ENCODE measurements at places on chromosomes 12 and 14. TPM values are rescaled to one million over a fixed set of nuclear protein-coding genes. Genes with fewer than 3 reads are reported as not detected.
A peak's percentile ranks its signal among the peaks of the same experiment; 100 is the strongest.

KCNH3 gene
- total RNA-seq = not detected

DNA sequence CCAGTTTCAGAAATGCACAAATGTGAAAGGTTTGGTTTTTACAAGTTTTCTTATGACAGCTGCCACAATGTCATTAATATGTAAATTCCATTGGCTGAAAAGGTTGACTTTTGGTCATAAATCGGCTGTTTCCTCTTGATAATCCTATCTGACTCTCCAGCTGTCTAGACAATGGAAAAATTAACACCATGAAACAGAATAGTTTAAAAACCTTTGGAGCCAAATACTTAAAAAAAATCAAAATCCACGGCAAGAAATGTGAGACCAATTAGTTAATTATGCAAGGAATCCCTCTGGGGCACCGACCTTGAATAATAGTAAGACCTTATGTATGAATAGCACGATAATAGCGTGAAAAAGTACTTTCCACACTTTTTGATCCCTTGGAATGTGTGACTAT, 138.0 kb downstream of the ZNF664 start:
- no peak for DNase-seq

DNA sequence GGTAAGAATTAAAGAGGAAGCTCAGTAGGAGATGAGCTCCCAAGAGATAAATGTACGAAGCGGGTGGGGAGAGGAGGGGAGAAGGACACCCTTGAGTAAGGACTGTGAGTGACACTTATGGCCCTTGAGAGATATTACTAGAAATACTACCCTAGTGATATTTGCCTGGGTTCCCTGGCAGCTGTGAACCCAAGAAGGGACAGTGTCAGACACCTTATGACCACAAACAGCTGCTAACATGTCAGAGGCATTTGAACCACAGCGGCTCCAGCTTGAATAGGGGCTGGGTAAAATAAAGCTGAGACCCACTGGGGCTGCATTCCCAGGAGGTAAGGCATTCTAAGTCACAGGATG, 19.6 kb upstream of the SLC6A12 start:
- no peak for DNase-seq

- DNase-seq = peak; percentile 47
Measured at GRCh38 chr12:80412343-80412953, 31.6 kb upstream of the PTPRQ start.

IAPP gene
- total RNA-seq = not detected

CATSPERB gene
- total RNA-seq = not detected

ZNF384 gene
- 41.4 TPM for total RNA-seq

GPR68 gene
- total RNA-seq = 0.53 TPM

FOXG1 gene
- total RNA-seq = not detected

DAO gene
- not detected for total RNA-seq

LGMN gene
- total RNA-seq = 48.8 TPM

DNA sequence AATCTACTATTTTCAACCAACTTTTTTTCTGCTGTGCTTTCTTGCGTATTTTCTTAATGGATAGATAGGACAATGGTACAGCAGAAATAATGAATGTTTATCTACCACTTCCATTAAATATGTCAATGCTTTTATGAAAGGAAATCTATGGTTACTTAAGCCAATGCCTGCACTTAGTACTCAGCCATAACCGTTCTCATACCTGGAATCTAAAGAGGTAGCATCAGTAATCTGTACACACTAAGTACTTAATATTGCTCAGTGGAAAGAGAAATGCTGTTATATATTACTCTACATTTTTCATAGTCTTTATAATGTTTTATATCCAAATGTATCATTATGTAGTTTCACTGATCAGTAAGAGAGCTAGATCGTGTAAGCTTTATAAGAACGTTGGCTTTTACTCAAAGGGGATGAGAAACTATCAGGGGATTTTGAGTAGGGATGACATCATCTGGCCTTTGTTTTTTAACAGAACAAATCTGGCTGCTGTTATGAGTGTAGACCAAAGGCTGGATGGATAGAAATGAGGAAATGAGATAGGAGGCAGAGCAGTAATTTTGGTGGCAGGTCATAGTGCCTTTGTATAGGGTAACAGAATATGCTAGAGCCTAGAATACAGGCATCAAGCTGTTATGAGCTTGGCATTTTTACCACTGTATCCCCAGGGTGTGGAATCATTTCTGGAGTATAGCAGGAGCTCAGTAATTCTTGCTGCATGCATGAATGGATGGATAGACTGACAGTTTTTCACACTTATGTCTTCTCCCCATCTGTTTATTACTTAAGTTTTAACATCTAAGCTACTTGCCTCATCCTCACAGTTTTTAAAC, 34.0 kb downstream of the ALG10B start:
- DNase-seq = no peak

GRCh38 chr14:29757188-29757680, 170.4 kb downstream of the PRKD1 start:
- no peak for DNase-seq

- no peak for DNase-seq
Measured at GRCh38 chr14:36845356-36846012, 183.8 kb downstream of the PAX9 start.

- DNase-seq = no peak
Measured at GRCh38 chr14:92398888-92399636, 76.1 kb downstream of the SLC24A4 start.

GRCh38 chr12:101204602-101205304, 5.3 kb downstream of the SLC5A8 start:
- DNase-seq = no peak

- DNase-seq = peak; percentile 54
Measured at GRCh38 chr14:35687335-35687939, 121.7 kb downstream of the RALGAPA1 start.

- no peak for DNase-seq
Measured at GRCh38 chr12:57586832-57587429, 4.1 kb upstream of the PIP4K2C start.

ANGEL1 gene
- 7.4 TPM for total RNA-seq

DNA sequence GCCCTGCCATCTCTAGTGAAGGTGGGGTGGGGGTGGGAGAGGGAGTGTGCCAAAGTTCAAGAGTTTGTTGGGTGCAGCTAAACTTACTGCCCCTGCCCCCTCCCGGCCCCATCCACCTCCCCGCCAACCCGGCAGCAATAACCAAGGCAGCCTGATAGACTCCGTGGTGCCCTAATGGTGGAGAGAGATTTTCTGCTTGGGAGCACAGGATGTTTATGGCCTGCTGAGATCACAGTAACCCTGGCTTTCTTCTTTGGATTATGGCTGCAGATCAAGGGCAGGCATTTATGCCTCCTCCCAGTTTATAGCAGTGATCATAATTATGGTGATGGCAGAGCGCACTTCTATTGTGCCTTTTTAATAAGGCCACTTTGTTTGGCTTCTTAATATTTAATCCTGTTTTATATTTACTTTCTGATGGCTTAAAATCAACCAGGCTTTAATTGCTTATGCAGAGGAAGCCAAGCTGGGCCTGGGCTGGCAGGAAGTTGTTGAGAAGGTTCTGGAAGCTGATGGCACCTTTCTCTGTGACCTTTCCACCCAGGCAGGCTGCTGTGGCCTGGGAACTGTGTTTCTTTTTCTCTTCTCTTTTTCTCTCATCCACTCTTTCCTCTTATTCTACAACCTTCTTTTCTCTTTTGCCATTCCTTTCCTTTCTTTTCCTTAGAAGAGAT, 256.8 kb upstream of the FKBP4 start:
- no peak for DNase-seq
